ENCODE measurements at places on chromosomes 1 and 21. TPM values are rescaled to one million over a fixed set of nuclear protein-coding genes. Genes with fewer than 3 reads are reported as not detected.

DNA sequence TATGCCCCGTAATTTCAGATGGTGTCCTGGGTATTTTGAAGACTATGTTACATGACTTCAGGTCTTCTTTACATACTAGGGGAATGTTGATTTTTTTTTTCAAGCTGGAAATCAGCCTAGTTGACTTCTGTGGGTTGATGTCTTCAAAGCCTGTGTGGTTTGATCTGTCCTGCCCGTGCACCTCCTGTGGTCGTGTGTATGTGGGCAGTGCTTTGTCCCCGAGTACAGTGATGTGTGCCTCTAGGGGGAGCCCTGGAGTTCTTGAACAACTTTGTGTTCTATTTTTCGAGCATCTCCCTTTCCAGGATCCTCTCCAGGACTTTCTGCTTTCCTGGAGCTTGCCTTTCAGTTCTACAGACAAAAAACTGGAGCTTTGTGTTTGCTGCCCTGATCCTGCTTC, 28.9 kb downstream of the OBSCN start:
- DNase-seq, result no peak
- H3K27ac ChIP-seq, result no peak overlapping the region
- no peaks in the 10 kb centered on the region for H3K4me1 ChIP-seq
- H3K4me3 ChIP-seq, result no peak overlapping the region
- no peaks in the 10 kb centered on the region for H3K36me3 ChIP-seq
- no peaks in the 10 kb centered on the region for H3K27me3 ChIP-seq

DNA sequence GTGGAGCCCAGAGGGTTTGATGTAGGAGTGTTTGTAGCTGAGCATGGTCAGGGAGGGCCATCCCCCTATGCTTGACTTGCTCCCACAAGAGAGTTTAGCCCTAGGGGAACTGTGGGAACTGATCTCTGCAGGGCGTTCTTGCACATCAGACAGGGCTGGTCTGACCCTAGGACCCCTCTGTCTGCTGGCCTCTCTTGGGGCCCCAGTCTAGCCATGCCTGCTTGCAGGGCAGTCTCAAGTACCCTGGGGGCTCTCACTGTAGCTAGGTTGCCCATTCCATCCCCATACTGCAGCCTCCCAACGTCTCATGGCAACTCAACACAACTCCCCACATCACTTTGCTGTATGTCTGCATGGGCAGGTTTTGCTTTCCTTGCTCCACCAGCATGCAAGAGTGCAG, 1250.7 kb upstream of the B3GALT2 start:
- H3K27me3 ChIP-seq, result no peaks in the 10 kb centered on the region
- no peaks in the 10 kb centered on the region for H3K4me1 ChIP-seq
- no peaks in the 10 kb centered on the region for H3K36me3 ChIP-seq
- no peak overlapping the region for H3K4me3 ChIP-seq

DNA sequence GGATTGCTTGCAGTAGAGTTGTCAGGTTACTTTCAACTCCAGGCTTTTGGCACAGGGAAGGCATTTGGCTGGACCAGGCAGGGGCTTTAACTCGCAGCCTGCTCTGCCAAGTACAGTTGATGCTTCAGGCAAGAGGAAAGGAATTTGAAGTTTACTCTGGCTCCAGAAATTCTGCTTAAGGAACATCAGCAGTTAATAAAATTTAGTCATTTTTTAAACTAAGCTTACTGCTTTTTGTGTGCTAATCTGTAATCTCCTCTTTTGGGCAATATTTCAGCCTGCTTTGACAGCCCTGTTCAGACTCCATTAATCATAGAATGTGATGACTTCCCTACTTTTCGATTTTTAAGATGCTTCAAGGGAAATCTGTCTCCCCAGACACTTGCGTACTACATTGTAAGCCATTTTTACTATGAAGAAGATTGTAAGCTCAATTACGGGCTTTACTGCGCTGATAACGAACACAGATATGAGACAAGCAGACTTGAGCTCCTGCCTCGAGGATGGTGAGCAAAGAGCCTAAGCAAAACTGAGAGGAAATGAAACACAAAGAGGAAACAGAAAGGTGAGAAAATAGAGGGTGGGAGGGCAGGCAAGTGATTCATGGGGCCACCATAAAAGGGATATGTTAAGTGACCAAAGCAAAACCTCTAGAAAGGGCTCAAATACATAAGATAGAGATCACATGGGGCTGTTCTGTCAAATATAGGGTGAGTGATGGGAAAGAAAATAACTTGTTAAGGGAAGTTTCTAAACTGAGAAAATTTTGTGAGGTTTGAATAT, 76.6 kb upstream of the VAV3 start:
- no peak overlapping the region for H3K27ac ChIP-seq
- no peaks in the 10 kb centered on the region for H3K27me3 ChIP-seq
- H3K36me3 ChIP-seq, result no peaks in the 10 kb centered on the region
- H3K4me3 ChIP-seq, result no peak overlapping the region
- peaks cover 10% of the 10 kb centered on the region for H3K4me1 ChIP-seq

Gene CIART
- 2.6 TPM for total RNA-seq

Gene ARHGEF19
- total RNA-seq, result 8.0 TPM

Gene TBX15
- total RNA-seq, result not detected

Data from Caco-2 (cell line).